Activated CD4-positive, CD25-positive, alpha-beta regulatory T cell treated with anti-CD3 and anti-CD28 coated beads, Interleukin-2, amount 50 U/mL, for 72 hours (primary cell): ENCODE measurements at places on chromosomes 2 and 18.

GRCh38 chr18:23881778-23882177, 132.8 kb upstream of the TTC39C start:
- no peak for DNase-seq

DNA sequence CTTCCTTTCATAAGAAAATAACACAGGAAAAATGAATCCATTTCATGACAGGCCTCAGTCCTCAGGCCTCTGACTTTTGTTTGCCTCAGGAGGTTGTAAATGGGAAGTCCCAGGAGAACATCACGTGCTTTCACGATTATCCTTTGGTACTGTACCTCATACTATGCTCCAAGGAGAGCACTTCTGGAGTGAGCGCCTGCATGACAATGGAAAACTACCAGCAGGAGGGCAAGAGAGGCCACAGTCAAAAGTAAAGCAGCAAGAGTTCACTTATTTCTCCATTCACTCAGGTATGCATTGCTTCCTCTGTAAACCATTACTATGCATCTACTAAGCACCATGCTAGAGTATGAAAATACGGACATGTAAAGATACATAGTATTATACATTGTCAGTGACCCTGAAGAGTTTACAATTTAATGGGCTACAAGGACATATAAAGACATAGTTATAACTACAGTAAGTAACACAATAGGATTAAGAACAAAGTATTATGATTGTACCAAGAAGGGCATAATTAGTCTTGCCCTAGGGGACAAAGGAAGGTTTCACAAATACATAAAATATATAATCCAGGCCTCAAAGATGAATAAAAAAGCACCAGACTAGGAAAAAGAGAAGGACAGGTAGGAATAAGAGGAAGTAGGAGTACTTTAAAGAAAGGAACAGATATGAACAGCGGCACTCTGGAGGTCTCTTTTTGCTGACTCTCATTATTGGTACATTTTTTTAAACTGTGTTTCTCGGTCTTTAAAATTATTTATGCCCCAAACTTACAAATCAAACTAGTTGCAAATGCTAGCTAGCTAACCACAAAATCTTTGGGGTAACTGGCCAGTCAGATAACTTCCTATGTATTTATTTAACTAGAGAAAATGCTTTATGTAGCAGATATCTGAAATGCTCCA, 806.7 kb downstream of the NRXN1 start:
- DNase-seq, result no peak

DNA sequence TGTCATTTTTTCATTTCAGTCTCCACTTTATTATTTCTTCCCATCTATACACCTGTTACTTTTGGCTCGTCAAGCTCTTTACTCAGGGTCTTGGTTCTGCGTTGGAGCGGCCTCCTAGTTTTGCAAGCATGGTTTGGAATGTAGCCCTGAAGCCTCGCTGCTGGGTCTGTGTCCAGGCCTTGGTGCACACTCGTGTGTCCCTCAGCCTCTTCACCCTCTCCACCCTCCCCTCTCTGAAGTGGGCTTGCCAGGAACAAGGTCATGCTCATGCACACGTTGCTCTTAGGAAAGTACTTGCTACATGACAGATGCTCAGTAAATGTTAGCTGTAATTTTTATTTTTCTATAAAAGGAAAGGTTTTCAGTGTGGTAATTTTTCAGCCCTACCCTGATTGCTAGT, 147.0 kb downstream of the ATP9B start:
- no peak for DNase-seq

GRCh38 chr18:36299015-36299414, 1.5 kb downstream of the FHOD3 start:
- DNase-seq, result no peak

- DNase-seq, result no peak
These were observed 40.6 kb upstream of the GCFC2 start for GRCh38 chr2:75751360-75751759.

GRCh38 chr2:117960231-117960630, 53.6 kb downstream of the CCDC93 start:
- DNase-seq, result no peak

- DNase-seq, result no peak
These were observed 15.6 kb downstream of the SATB2 start for GRCh38 chr2:199442173-199442572.

GRCh38 chr2:121260370-121261154, 24.4 kb downstream of the TFCP2L1 start:
- no peak for DNase-seq

- DNase-seq, result peak; percentile 60
These were observed 1.7 kb upstream of the FOSL2 start for GRCh38 chr2:28390746-28391563.

GRCh38 chr2:10120877-10121574, 1.5 kb upstream of the RRM2 start:
- DNase-seq, result no peak

DNA sequence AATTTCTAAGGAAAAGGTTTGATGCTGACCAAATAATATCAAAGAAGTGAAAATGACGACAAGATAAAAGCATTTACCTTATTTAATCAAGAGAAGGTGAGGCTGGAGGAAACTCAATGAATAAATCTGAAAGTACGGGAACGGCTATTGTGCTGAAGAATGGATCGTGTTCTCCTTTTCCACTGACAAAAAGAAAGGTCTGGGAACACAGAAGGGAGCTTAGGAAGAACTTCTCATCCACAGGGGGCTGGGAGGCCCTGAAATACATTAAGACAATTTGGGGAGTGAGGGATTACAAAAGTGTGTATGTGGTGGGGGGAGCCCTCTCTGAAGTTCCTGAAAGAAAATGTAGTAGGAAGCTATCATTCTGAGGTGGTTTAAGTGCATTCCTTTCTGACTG, 582.3 kb downstream of the SLC4A3 start:
- no peak for DNase-seq

GRCh38 chr2:238916875-238917590, 69.1 kb downstream of the TWIST2 start:
- DNase-seq, result no peak

DNA sequence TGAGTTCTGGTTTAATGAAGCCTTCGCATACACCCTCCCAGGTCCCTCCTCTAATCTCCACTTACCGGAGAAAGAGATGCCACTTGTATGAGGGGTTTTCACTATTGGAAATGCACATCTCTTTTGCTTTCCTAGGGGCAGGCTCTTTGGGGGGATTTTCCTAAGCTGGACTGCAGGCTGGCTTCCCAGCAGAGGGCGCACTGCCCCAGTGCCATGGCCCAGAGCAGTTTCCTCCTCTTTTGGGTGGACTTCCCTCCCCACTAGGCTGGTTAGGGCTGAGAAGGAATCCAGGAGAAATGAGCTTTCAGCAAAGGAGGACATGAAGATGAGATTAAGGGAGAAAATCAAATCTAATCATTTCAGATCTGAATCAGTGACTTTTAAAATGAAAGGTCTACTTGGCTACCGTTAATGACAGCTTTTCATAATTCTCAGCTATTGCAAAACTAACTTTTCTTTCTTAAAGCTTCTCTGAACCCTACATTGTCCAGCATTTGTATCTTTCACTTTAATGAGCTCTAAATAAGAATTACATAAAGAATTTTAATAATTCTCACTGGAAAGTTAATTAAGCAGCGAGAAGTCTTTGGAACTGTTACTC, 784.1 kb upstream of the FANCL start:
- DNase-seq, result no peak

DNA sequence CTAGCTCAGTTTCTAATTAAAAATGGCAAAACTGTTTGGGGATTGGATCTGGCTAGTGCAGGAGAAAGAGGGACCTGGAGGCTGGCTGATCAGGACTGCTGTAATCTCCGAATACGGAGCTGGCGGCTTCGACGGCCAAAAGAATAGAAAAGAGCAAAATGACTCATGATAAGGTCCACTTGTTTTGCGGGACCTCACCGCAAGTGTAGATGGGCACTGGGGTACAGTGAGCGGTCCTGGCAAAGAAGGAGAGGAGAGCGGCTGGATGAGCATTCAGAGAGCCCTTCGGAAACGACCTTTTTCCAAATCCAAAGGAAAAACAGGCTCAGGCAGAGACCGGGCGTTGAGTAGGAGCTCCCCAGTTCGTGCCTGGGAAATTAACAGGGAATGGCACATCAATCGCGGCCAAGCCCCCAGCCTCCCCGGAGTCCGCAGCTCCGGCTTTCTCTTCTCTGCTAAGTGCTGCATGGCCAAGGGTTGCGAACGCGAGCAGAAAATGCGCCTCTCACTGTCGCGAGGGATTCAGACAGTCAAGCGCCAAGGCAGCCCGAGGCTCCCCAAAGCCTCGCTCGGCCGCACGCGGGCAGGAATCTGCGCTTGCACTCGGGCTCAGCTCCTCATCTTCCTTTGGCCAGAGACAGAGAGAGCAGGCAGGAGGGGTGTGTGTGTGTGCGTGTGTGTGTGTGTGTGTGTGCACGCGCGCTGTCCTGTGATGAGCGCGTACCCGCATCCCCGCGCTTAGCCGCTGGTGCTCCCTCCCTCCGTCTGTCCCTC, 1.8 kb downstream of the DCC start:
- DNase-seq, result no peak

GRCh38 chr18:63681449-63682340, 20.0 kb upstream of the SERPINB3 start:
- no peak for DNase-seq

- DNase-seq, result no peak
These were observed 412.7 kb downstream of the CNTNAP5 start for GRCh38 chr2:124437811-124438210.

- DNase-seq, result no peak
These were observed 194.9 kb downstream of the CTIF start for GRCh38 chr18:48733643-48734253.

- no peak for DNase-seq
These were observed 398.8 kb upstream of the TRIB2 start for GRCh38 chr2:12317814-12318426.

- DNase-seq, result no peak
These were observed 65.7 kb downstream of the CELF4 start for GRCh38 chr18:37499913-37500312.

DNA sequence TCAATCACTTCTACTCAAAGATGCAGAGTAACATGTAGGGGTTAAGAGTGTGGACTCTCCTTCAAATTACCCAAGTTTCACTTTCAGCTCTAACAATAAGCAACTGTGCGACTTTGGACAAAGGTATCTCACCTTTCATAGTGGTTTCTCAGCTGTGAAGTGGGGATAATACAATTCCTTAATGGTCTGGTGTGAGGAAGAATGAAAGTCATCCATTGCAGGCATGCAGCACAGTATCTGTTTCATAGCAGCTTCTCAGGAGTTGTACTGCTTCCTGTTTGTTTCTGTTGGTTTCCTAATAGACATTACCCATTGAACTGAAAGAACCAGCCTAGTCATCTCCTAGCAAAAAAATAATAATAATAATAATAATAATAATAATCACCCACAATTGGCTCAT, 74.4 kb downstream of the DDX18 start:
- DNase-seq, result no peak

GRCh38 chr2:15729709-15730544, 138.3 kb downstream of the DDX1 start:
- DNase-seq, result no peak

DNA sequence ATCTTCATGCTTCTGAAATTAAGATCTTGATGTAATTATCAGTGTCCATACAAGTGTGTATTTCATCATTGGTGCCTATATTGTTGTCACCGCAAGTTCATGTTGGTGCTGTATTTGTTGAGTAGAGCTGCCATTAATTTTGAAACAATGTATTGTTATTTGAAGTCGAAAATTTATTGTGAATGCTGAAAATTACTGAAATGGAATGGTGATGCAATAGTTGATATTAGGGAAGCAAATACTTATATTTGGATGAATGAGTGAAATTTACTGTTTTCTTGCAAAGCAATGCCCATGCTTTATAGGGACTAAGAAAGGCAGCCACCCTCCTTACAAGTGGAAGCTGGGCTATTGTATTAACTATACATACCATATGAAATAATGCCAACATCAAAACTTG, 41.6 kb downstream of the SERPINB8 start:
- no peak for DNase-seq

DNA sequence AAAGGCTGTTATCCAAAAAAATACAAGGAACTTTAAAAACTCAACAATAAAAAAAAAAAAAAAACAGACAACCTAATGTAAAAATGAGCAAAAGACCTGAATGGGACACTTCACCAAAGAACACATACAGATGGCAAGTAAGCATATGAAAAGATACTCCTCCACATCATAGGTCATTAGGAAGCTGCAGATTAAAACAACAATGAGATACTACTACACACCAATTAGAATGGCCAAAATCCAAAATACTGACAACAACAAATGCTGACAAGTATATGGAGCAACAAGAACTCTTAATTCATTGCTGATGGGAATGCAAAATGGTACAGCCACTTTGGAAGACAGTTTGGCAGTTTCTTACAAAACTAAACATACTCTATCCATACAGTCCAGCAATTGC, 84.2 kb downstream of the DYNC1I2 start:
- no peak for DNase-seq

- DNase-seq, result no peak
These were observed 70.6 kb upstream of the TCF4 start for GRCh38 chr18:55658598-55658997.

GRCh38 chr2:146837857-146838256, 1007.0 kb upstream of the ACVR2A start:
- DNase-seq, result no peak

DNA sequence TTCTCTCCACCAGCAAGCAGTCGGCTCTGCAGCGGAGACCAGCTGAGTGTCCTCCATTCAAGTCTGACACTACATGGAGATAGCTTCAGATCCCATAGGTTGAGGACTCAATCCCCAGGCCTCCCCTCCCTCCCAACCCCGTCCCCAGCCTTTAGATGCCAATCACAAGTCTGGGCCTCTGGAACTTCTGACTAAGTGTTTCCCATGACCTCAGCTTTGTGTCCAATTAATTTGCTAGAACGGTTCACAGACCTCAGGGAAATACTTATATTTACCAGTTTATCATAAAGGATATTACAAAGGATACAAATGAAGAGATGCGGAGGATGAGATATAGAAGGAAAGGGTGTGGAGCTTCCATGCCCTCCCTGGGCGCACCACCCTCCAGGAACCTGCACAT, 77.4 kb downstream of the MERTK start:
- DNase-seq, result no peak

GRCh38 chr18:64618390-64618789, 469.5 kb upstream of the LINC00305 start:
- DNase-seq, result no peak

DNA sequence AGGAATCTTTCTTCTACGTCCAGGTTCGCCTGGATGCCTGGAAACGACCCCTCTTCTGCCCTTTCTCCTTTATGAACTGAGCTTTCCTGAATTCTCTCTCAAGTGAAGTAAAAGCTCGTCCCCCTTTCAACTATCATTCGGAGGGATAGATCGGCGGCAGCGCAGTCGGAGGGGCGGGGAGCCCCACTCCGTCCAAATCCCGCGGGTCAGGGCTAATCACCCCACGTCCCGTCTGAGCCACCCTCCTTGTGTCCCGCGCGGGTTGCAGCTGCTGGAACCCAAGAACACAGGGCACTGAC, 367 bp downstream of the FBXO48 start:
- no peak for DNase-seq

GRCh38 chr18:24443870-24444269, 16.6 kb upstream of the HRH4 start:
- no peak for DNase-seq

DNA sequence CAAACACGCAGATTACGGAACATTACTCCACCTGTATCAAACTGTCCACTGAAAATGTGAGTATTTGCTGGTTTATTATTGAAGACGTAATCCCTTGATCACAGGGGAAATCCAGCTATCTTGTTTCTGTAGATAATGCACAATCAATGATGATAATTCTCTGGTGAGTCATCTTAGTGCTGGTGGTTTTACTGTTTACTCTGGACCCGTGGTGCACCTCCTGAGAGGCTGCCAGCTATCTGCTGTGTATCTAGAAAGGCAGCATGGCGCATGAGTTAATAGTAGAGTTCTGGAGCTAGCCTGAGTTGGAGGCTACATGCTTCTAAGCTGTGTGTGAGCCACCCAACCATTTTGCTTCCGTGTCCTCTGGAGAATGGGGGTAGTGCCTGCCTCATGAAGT, 6.5 kb downstream of the NCAPH start:
- DNase-seq, result no peak
